ENCODE measurements at places on chromosomes 6 and 20. TPM values are rescaled to one million over a fixed set of nuclear protein-coding genes. Genes with fewer than 3 reads are reported as not detected.

Gene ECT2L
- not detected for total RNA-seq

Gene SLC22A7
- total RNA-seq: not detected

Gene COL11A2
- total RNA-seq: 7.6 TPM

Gene SPAG4
- total RNA-seq: 6.2 TPM

Gene HRH3
- total RNA-seq: not detected

Gene C6orf118
- total RNA-seq: not detected

Gene FAM210B
- total RNA-seq: 12.0 TPM

Gene DEF6
- 40.4 TPM for total RNA-seq

- no peaks in the 10 kb centered on the region for H3K36me3 ChIP-seq
- H3K4me3 ChIP-seq: no peak overlapping the region
- no peaks in the 10 kb centered on the region for H3K4me1 ChIP-seq
- DNase-seq: no peak
Measured at GRCh38 chr20:1720845-1721475, 63.4 kb upstream of the SIRPG start.

DNA sequence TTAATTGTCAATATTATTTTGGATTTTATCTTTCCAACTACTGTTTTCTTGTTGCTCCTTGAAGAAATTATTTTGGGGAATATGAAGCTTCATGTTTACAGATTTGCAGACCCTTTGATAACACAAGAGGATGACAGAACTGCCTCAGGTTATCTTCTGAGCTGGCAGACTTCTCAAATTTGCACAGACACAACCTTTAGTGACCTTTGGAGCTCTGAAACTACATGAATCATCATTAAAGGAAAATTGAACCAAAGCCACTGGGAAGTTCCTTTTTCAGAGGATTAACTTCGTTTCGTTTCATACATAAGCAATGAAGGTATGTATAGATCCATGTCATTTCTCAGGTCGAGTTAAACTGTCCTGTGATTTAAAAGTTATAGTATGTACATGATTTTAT lies 85.9 kb downstream of the FBXO5 start:
- no peak overlapping the region for H3K4me3 ChIP-seq
- H3K4me1 ChIP-seq: no peaks in the 10 kb centered on the region
- peaks cover 44% of the 10 kb centered on the region for H3K27me3 ChIP-seq
- no peak for DNase-seq
- H3K27ac ChIP-seq: no peak overlapping the region

- no peak overlapping the region for H3K4me3 ChIP-seq
- no peaks in the 10 kb centered on the region for H3K36me3 ChIP-seq
- peaks cover 31% of the 10 kb centered on the region for H3K4me1 ChIP-seq
Measured at GRCh38 chr6:19802656-19803055, 34.5 kb upstream of the ID4 start.

DNA sequence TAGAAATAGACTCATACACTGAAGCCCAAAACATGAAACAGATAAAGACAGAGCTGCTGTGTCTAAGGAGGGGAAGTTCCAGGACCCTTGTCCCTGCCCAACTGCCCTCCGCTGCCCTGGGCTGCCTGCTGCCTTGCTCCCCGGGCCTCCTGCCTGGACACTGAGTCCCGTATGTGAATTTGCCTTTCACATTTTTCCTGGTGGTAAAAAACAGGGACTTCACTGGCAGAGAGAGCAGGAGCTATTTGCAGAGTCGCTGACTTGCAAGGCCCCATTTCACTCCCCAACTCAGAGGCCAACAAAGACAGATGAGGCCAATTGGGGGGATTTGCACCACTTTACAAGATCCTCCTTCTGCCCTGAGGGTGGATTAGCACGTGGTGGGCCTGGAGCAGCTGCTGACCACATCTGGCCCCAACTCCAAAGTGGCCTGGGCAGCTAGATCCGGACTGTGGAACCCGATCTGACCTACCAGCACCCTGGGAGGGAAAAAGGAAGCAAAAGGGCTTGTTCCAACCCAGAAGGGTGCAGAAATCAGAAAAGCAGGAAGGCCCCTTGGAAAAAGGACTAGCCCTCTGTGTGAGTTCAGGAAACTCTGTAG lies 61.4 kb downstream of the NOL4L start:
- no peak overlapping the region for H3K4me3 ChIP-seq
- H3K27ac ChIP-seq: no peak overlapping the region
- no peaks in the 10 kb centered on the region for H3K27me3 ChIP-seq
- no peak for DNase-seq

- no peak for DNase-seq
- H3K4me1 ChIP-seq: no peaks in the 10 kb centered on the region
- H3K4me3 ChIP-seq: no peak overlapping the region
- no peaks in the 10 kb centered on the region for H3K36me3 ChIP-seq
- H3K27me3 ChIP-seq: no peaks in the 10 kb centered on the region
Measured at GRCh38 chr6:2044192-2044591, 201.2 kb downstream of the GMDS start.

DNA sequence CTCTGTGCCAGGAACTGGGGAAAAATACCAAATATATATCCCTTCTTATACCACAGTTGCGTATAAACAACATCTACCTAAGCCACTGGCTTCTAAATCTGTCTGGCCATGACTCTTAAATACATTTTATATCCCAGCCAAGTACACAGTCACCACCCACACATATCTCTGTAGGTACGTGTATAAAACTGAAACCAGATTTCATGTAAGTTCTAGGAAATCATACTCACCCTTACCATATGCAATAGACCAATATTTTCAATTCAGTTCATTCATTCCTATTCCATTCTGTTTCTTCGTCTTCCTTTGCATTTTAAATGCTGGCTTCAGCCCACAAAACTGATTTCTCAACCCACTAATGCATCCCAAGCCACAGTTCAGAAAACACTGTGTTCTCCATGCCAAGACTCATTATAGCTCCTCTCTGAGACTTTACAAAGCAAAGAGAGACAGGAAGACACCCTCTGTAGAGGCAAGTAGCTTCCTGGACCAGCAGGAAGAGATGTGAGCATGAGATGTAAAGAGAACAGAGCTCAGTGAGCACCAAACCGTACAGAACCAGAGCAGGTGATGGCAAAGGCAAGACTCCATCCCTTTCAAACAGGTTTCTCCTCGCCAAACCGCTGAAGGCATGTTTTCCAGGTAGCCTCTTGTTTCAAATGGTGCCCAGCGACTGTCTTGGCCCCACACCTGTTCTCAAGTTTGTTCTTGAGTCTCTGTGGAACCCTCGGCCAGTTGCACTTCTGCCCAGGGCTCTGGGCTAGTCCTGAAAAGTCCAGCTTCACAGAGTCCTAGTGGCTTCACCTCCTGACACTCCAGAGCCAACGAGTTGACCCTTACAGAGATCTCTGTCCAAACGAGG lies 18.7 kb downstream of the FAM50B start:
- H3K4me3 ChIP-seq: no peak overlapping the region
- H3K27ac ChIP-seq: no peak overlapping the region
- no peaks in the 10 kb centered on the region for H3K36me3 ChIP-seq
- DNase-seq: no peak
- H3K27me3 ChIP-seq: no peaks in the 10 kb centered on the region

GRCh38 chr6:13908955-13909381 lies 15.8 kb upstream of the RNF182 start:
- H3K27me3 ChIP-seq: peaks cover 13% of the 10 kb centered on the region
- H3K27ac ChIP-seq: no peak overlapping the region
- peaks cover 7% of the 10 kb centered on the region for H3K4me1 ChIP-seq
- H3K4me3 ChIP-seq: no peak overlapping the region
- H3K36me3 ChIP-seq: no peaks in the 10 kb centered on the region

- no peak overlapping the region for H3K4me3 ChIP-seq
- H3K36me3 ChIP-seq: no peaks in the 10 kb centered on the region
- H3K27ac ChIP-seq: no peak overlapping the region
- H3K4me1 ChIP-seq: peaks cover 4% of the 10 kb centered on the region
Measured at GRCh38 chr6:142542704-142543233, 241.0 kb downstream of the ADGRG6 start.

- DNase-seq: no peak
- H3K36me3 ChIP-seq: no peaks in the 10 kb centered on the region
- no peaks in the 10 kb centered on the region for H3K27me3 ChIP-seq
- H3K4me1 ChIP-seq: no peaks in the 10 kb centered on the region
- no peak overlapping the region for H3K27ac ChIP-seq
- no peak overlapping the region for H3K4me3 ChIP-seq
Measured at GRCh38 chr6:141667580-141668309, 465.0 kb upstream of the GJE1 start.

- no peak for DNase-seq
- H3K27me3 ChIP-seq: no peaks in the 10 kb centered on the region
- no peaks in the 10 kb centered on the region for H3K4me1 ChIP-seq
- no peaks in the 10 kb centered on the region for H3K36me3 ChIP-seq
- no peak overlapping the region for H3K4me3 ChIP-seq
Measured at GRCh38 chr20:14067603-14068002, 72.3 kb downstream of the MACROD2 start.

- DNase-seq: peak; percentile 27
- H3K27me3 ChIP-seq: no peaks in the 10 kb centered on the region
- H3K4me1 ChIP-seq: no peaks in the 10 kb centered on the region
Measured at GRCh38 chr6:25889877-25890853, 16.1 kb upstream of the SLC17A3 start.

DNA sequence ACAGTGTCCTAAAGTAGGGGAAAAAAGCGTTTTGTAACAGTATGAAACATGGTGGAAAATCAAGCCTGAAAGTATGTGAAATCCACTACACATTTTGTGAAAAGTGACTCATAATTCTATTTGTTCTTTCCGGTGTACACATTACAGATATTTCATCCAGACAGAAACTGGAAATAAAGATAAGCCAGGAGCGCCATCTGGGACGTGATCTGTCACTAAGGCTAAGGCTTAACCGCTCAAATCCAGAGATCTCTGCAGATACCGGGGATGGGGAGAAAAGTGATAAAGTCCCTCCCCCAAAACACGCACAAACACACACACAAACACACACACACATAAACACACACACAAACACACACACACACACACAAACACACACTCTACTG lies 26.6 kb upstream of the SRSF6 start:
- peaks cover 20% of the 10 kb centered on the region for H3K27me3 ChIP-seq
- H3K27ac ChIP-seq: no peak overlapping the region
- no peaks in the 10 kb centered on the region for H3K4me1 ChIP-seq
- DNase-seq: no peak
- no peaks in the 10 kb centered on the region for H3K36me3 ChIP-seq
- no peak overlapping the region for H3K4me3 ChIP-seq

- no peaks in the 10 kb centered on the region for H3K4me1 ChIP-seq
- no peaks in the 10 kb centered on the region for H3K36me3 ChIP-seq
- no peaks in the 10 kb centered on the region for H3K27me3 ChIP-seq
- no peak overlapping the region for H3K4me3 ChIP-seq
- H3K27ac ChIP-seq: no peak overlapping the region
Measured at GRCh38 chr20:41989935-41990635, 371.9 kb upstream of the CHD6 start.

GRCh38 chr6:128036808-128037570 lies 136.1 kb upstream of the THEMIS start:
- H3K36me3 ChIP-seq: no peaks in the 10 kb centered on the region
- no peaks in the 10 kb centered on the region for H3K27me3 ChIP-seq

GRCh38 chr6:22929311-22929985 lies 360.1 kb downstream of the HDGFL1 start:
- H3K27ac ChIP-seq: no peak overlapping the region
- no peak overlapping the region for H3K4me3 ChIP-seq
- H3K4me1 ChIP-seq: no peaks in the 10 kb centered on the region

All from HCT116 (cell line).